ENCODE measurements at places on chromosomes 16 and 17.

DNA sequence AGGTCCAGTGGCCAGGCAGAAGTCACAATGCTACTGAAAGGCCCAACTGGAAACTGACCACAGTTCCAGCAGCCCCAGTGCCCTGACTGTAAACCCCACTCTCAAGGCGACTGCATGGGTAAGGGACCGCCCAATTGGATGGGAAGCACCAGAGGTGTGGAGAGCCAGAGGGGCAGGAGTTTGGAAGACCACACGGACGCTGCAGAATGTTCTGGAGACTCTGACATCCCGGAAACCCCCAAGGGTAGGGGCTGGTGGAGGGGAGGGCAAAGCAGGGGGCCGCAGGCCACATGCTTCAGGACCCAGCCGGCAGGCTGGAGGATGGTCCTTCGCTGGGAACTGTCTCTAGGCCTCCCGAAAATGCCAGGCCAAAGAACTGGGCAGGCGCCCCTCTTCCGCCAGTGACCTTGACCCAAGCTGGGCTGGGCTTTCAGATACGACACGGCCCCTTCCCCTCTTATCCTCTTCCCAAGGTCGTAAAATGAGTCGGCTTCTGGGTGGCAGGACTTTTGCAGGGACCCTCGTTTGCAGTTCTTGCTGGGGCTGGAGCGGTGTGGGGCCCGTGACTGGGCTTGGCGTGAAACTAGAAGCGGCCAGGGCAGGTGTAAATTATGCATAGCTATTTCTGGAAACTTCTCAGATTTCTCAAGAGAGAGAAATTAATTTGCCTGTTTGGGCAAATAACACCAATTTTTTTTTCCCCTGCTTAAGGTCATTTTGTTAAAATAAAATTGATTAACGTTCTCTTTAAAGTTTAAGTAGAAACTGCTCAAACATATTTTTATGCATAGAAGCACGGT, 110.2 kb downstream of the C16orf78 start:
- no peak for DNase-seq

- DNase-seq, result no peak
Observed at GRCh38 chr17:73612031-73612472, 32.2 kb downstream of the SDK2 start.

DNA sequence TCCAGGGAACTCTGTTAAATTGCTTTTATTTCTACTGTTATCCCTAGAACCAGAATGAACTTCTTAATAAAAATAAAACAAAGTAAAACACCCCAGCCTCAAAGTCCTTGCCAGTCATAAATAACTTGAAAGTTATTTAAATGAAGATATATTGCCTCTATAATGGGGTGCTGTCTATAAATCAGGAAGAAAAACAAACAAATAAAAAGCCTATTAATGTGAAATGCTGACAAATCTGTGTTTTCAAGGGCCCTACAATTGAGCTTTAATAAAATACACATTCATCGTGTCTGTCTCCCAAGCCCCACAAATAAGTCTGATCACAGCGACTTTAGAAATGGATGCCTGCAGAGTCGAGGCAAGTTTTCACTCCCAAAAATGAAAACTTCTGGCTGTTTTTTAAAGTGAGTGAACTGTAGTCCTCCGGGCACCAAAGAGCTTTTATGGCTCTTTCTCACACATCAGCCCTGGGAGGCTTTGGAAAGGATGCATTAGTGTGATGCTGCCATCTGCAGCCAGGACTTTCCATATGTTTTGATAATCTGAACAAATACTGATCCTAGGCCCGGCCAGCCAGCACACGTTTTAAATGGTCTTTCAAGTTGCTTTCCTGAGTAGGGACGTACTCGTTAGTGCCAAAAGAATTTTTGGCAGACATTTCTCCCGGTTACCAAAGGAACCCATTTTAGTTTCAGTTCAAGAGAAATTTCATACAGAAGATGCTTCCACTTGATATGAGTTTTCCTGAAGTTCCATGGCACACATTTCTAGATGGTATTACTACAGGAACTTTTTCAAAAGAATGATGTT, 16.3 kb downstream of the NACA2 start:
- DNase-seq, result no peak

DNA sequence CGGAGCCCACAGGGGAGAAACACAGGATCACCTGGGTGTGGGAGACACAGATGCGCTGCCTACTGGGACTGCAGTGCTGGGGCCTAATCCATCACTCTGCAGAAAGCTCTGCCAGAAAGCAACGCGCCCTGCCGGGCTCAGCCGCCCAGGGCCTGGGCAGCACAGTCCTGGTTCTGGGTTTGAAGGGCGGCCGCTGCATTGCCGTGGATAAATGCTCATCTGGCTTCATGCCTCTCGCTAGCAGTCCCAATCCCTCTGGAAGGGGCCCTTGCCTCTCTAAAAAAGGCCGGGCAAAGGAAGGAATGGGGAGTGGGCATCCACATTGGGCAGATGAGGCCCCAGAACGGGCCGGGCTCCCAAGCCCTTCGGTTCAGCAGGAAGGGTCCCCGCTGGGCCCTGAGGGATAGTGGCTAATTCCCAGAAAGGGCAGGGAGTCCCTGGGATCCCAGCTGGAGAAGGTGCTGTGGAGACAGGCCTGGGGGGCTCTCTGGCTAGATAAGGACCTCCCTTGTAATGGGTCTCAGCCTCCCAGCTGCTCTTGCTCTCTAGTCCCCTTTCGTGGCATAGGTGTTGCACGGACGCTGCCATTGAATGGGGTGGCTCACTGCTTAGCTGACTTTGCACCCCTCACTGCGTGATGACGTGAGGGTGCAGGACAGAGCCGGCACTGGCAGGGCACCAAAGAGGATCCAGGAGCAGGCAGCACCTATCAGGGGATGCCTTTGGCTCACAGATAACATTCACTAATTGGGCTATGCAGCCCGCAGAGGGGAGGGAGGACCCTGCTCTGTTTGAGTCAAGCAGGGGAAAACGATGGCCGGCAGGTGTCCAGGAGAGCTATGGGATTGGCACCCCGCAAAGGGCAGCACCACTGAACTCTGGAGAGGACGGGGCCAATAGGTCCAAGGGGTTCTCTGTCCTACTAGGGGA, 88.6 kb downstream of the PGS1 start:
- no peak for DNase-seq

All from skeletal muscle cell (primary cell).